IPS DF 19.7 (cell line): ENCODE measurements at places on chromosomes 3 and 15.

DNA sequence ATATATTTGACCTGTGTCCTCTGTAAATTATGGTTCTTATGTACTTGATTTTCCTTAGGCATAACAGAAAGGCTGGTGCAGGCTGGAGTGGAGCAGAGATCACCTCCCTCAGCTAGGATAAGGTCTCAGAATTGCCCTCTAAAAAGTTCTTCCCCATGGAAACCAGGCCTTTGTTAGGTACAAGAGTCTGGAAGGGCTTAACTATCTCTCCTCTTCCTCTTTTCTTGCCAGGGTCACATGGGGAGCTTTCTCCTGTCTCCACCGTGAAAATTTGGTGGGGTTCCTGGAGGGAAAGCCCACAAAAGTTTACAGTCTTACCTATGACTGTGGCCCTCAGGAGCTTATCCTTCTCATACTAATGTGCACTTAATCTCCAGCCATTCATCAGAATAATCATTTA, 633.2 kb downstream of the MCTP2 start:
- no peak for DNase-seq

GRCh38 chr3:89245612-89246011, 138.2 kb downstream of the EPHA3 start:
- DNase-seq: no peak

- DNase-seq: no peak
Measured at GRCh38 chr3:98754483-98754882, 8.7 kb upstream of the ST3GAL6 start.

GRCh38 chr3:73026111-73026759, 29.6 kb downstream of the PPP4R2 start:
- no peak for DNase-seq

GRCh38 chr15:55774113-55774970, 31.4 kb upstream of the PRTG start:
- DNase-seq: no peak

DNA sequence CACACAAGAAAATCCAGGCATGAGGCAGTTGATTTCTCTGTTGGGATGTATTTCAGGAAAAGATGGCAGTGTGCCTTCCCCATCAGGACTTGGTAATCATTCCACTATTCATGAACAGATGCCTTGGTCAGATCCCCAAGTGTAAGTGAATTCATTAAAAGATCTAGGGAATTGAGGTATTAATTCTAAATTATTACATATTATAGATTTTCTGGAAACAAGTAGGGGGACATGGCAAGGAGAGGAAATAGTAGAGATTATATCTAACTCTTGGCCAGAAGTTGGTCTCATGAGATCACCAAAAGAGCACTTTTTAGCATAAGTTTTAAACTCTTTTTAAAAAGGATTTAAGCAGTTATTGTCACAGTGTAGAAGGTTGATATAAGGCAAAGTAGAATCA, 74.4 kb upstream of the MDFIC2 start:
- no peak for DNase-seq

DNA sequence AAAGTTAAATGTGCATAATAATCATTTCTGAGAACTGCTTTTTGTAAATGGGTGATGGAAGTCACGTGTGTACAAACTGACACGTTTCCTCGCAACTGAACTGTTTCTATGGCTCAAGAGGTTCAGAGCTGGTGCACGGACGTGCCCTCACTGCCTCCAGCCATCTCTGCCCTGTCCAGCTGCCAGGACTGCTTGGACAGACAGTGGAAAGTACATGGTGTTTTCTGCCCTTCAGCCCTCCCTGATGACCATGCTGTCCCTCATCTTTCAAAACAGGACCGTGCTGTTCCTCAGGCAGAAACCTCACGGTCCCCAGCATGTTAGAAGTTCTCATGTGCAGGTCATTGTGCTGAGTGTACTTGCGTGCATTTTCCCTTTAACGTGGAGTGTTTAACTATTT, 38.7 kb downstream of the GJD2 start:
- no peak for DNase-seq

DNA sequence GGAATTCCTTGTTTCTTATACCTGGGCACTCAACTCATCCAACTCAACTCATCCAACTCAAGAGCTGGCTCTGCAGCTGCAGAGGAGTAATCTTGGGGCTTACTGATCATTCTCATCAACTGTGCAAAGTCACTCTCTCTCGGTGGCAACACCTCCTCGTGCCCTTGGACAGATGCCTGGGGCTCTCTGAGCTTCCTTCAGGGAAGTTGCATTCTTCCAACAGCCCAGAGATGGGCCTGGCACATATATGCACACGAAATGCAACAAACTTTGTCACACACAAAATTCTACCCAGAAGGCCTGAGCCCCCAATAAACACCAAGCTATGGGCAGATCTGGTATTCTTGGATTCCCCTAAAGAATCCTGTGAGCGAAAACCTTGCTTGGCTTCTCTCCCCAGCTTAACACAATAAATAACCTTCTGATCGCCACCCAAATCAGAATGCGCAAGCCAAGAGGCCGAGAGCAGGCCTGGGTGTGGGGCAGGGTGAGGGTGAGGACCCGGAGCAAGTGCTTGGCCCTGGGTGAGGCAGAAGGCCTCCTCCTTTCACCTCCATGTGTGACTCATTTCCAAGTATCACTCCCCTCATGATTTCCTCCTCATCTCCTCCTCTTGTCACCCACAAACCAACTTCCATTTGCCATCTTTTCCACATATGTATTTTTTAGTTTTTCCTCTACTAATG, 15.4 kb downstream of the TGM5 start:
- no peak for DNase-seq

GRCh38 chr15:80525853-80526252, 121.7 kb downstream of the ARNT2 start:
- DNase-seq: no peak

- peak; percentile 74 for DNase-seq
Measured at GRCh38 chr3:7682822-7683229, 818.8 kb upstream of the LMCD1 start.

GRCh38 chr3:125050488-125051090, 5.2 kb downstream of the HEG1 start:
- DNase-seq: no peak

DNA sequence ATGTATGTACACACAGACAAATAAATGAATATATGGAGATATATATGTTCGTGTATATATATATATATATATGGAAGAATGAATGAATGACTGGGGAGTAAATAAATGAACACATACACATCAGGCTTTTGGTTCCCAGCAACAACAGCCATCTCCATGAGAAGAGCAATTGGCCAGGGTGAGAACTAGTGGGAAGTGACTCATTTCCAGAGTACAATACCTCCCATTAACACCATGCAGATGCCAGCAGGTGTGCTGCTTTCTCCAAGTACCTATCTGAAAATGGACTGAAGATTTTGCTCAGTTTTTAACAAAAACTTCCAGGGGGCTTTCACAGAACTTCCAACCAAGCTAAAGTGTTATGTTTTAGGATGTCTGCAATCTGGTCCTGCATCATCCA, 179.8 kb upstream of the SLC2A2 start:
- DNase-seq: peak; percentile 75

DNA sequence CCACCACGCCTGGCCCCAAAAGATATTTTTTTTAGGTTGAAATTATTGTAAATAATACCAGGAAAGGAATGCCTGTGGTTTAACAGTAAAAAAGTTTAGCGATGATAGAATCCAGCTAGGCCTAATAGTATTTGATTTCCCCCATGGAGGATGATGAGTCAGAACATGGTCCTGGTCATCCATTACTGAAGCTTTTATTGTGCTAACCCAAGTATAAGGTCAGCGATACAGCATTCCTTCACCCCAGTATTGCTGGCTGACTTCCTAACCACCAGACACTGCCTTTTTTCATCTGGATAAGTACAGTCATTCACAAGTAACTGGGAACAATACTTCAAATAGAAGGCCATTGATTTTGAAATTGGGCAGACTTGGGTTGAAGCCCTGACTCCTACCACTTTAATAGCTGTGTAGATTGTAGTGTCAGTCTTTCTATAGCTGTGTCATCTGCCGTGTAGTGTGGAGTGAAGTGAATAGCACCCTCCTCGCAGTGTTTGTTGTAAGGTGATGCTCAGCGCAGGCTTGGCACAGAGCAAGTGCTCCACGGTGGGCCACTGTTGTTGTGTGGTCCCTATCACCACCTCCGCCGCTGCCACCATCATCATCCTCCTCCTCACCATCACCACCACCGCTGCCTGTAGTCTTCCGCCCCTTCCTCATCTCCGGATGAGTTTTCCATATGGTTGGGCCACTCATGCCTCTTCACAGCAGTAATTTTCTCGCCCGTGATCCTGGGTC, 436.0 kb upstream of the TPM1 start:
- DNase-seq: no peak

DNA sequence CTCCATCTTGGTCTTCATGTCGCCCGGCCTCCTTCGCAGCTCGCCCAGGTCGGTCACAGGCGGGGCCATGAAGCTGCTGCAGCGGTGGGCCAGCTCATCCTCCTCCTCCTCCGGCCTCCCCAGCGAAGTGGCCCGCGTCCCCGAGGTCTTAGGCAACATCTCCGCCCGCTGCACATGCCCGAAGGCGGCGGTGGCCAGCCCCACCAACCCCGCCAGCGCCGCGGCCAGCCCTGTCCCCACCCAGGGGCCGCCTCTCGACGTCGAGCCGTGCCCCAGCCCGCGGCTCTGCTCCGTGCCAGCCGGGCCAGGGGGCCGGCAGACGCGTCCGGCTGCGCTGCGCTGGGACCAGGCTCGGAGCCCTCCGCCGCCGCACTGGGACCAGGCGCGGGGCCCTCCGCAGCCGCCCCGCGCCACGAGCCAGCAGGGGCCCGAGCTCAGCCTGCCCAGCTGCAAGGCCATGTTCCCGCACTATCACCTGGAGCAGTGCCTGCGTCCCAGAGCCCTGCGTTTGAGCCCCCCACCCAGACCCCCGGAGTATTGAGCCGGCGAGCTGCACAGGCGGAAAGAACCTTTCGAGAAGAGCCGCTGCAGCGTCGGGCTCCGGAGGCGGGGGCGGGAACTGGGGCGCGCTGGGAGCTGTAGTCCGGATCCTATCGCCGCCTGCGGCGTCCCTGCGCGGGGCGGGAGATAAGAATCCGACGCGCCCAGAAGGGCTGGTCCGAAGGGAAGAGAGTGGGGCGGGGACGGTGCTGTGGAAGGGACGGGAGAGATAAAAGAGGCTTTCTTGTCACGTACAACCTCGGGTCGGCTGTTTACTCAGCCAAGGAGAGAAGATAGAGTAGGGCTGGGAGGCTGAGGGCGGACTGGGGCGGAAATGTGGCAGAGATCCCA, at the start of gene CPOX:
Gene CPOX (minus strand): TSS at position 566 of the 891 bp plus-strand sequence. CDS start 107 bp downstream, at position 459.
- no peak for DNase-seq

DNA sequence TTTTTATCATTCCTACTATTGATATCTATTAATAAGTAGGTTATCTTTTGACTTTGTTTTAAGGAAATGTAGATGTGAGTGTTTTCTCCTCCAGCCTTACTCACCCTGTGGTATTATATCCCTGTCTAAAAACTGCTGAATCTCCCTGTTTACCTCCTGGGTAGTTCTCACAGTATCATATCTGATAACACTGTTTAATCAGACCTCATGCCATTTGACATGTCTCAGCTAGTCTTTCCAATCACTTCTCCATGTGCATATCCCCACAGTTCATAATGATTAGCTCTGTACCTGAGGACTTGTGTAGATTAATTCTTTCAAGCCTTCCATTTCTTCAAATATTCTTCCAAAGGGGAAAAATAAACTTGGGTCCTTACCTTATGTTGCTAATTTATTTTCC, 30.7 kb downstream of the DUOX2 start:
- DNase-seq: no peak

- DNase-seq: no peak
Measured at GRCh38 chr15:69014454-69014853, at the start of gene NOX5. NOX5 (plus strand) TSS chr15:69014695; CDS start chr15:69014736, 41 bp downstream.

GRCh38 chr15:80873366-80873952, 94.3 kb downstream of the CEMIP start:
- no peak for DNase-seq

DNA sequence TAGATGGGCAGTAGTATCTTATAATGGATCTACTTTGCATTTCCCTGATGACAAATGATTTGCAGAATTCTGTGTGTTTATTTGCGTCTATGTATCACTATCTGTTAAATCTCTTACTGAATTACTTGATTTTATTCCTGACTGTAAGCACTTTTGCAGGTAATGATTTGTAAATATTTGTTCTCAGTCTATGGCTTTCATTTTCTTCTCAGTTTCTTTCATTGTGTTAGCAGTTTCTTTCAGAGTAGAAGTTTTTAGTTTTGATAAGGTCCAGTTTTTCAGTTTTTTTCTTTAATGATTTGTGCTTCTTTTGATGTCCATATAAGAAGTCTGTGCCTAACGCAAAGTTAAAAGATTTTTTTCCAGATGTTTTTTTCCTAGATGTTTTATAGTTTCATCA, 12.9 kb downstream of the SLC25A36 start:
- DNase-seq: no peak

GRCh38 chr15:69610277-69610676, 157.7 kb downstream of the RPLP1 start:
- DNase-seq: no peak

GRCh38 chr3:16468002-16468335, 45.5 kb downstream of the RFTN1 start:
- no peak for DNase-seq

- DNase-seq: no peak
Measured at GRCh38 chr15:67832897-67833709, 6.7 kb downstream of the RNU6-1 start.

DNA sequence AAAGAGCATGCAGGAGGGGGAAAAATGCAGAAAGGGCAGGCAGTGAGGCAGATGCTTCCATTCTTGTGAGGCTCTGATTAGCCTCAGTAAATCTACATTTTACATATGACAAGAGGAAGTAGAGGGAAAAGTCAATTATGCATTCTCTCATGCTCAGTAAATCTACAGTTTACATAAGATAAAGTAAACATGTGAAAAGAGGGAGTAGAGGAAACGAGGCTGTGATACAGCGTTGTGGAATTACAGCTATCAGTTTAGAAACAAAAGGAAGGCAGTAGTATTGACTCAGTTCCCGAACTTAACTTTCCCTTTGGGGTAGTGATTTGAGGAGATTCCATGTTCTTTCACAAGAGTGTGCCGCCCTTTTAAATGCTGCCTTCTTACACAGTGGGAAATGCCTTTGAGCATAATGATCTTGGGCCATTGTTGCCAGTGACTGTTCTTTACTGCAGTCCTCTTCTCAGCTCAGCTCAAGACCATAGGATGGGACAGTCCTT, 39.3 kb downstream of the OSTN start:
- DNase-seq: no peak

DNA sequence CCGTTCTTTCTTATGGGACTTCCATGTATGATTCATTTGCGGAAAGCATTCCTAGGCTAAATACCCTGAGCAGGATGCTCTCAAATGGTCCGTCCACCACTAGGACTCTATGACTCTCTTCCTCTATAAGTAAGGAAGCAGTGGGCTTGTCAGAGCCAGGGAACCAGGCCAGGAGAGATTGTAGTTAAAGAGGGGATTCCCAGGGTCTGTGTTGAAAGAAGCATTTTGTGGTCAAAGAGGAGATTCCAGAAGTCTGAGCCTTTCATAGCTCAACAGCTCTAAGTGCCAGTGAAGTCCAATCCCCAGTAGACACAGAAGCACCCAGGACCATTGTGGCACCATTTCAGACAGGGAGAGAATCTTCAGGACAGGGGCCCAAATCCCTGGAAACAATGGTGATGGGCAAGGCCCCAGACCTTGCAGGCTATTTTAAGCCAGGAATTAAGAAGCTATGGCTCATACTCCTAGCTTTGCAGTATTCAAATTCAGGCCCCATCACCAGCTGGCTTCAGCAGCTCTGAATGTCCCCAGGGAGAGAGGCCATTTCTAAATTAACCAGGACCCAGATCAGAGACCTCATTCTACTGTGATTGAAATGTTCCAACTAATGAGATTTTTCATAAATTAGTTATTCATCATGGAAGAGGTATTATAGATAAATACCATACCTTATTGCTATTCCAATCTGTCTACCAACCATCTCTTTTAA, 81.7 kb downstream of the CD47 start:
- DNase-seq: no peak

GRCh38 chr3:61980041-61980440, 393.3 kb downstream of the FEZF2 start:
- DNase-seq: no peak
